ENCODE measurements at places on chromosomes 4 and X. TPM values are rescaled to one million over a fixed set of nuclear protein-coding genes. Genes with fewer than 3 reads are reported as not detected.

GRCh38 chr4:91826186-91826585 lies 477.6 kb upstream of the GRID2 start:
- H3K27ac ChIP-seq = no peak overlapping the region
- H3K36me3 ChIP-seq = peaks cover under 1% of the 10 kb centered on the region
- DNase-seq = no peak

The AASDH gene
- 11.4 TPM for total RNA-seq

The ASMT gene
- not detected for total RNA-seq

DNA sequence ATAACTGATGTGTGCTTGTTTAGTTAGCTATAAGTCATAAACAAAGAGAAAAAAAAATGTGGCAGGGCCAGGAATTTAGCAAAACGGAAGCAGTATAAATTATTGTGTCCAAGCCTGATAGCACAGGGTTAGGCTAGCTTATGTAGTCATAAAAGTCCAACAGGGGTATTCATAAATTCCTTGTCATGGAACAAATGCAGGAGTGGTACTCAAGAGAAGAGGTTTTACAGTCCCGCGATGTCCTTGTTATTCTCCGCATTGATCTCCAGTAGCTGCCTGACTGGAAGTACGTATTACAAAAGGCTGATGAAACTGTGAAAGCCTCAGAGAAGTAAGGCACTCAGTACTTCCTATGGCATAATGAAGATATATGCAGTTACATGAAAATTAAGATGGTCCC lies 336.9 kb upstream of the TRAM1L1 start:
- DNase-seq = no peak
- no peak overlapping the region for H3K27ac ChIP-seq
- H3K4me1 ChIP-seq = no peaks in the 10 kb centered on the region
- no peaks in the 10 kb centered on the region for H3K27me3 ChIP-seq

DNA sequence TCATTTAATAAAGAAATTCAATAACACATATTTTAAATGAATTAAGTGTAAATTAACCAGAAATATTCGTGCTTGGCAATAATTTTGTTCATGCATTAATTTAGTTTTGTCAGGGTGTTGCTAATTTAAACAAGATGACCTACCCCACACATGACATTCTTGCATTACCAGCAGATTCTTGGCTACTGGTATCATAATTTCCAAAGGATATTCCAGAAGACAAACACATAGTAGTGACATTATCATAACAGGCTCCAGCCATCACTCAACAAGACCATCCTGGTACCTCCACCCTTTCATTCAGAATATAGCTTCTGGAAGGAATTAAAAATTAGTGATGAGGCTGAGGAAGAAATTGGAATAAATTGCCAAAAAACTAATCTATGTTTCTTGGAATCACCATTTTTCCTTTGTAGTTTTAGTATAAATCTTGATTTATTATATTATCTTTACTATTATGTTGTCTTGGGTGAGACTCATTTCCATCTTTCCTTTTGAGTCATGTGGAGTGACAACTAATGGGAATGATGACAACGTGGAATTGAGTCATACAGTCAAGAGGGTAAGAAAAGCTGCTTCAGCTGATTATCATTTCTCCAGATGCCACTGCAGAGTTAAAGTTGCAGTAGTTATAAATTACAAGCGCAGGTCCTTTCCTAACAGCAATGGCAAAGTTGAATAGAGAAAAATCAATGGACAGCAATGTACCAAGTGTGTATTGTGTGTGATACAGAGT lies 30.9 kb upstream of the HHIP start:
- no peaks in the 10 kb centered on the region for H3K36me3 ChIP-seq
- DNase-seq = no peak
- no peaks in the 10 kb centered on the region for H3K27me3 ChIP-seq
- no peak overlapping the region for H3K27ac ChIP-seq
- no peaks in the 10 kb centered on the region for H3K4me1 ChIP-seq
- no peak overlapping the region for H3K4me3 ChIP-seq

The ANOS1 gene
- total RNA-seq = not detected

- no peak overlapping the region for H3K27ac ChIP-seq
- H3K4me3 ChIP-seq = no peak overlapping the region
- H3K4me1 ChIP-seq = peaks cover 5% of the 10 kb centered on the region
- H3K36me3 ChIP-seq = no peaks in the 10 kb centered on the region
Observed at GRCh38 chr4:74541667-74542066, 96.7 kb downstream of the AREG start.

DNA sequence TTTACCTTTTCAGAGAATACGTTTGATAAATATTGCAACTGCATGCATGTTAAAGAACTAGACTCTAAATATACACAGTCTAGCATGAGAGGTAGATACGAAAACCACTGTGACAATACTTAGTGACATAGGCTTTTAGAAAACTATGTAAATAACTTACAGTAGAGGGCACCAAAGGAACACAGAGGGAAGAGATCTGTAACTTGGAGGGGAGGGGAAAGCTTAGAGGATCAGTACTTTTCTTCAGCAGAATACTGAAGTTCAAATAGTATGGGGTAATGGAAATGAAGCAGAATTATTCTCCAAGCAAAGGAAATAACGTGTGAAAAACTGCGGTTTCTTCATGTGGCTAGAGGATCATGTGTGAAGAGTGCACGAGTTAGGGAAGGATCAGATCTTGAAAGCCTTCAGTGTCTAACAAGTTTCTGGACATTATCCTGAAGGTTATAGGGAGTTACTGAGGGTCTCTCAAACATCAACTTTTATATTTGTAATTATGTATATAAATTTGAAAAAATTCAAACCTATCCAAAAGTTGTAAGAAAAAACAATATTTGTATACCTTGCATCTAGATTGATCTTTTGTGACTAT lies 264.3 kb downstream of the NPFFR2 start:
- no peak overlapping the region for H3K4me3 ChIP-seq
- H3K4me1 ChIP-seq = peaks cover 2% of the 10 kb centered on the region
- DNase-seq = no peak

DNA sequence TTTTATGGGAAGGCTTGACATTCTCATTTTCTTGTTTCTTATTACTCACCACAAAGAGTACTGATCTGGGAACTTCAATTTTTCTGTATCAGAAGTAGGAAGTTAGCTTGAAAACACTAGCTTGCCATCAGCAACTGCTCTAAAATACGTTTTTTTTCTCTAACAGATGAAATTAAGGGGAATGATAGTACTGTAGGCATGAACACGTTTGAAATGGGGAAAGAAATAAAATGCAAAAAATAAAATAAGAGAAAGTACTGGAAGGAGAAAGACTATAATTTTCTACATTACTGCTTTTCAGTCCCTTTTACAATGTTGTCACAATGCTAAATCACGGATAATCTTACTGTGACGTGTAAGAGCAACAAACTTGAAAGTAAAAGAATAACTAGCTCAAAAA lies 1.5 kb downstream of the RADX start:
- H3K27ac ChIP-seq = no peak overlapping the region
- no peaks in the 10 kb centered on the region for H3K36me3 ChIP-seq
- peak overlapping the region; percentile 91 for H3K4me3 ChIP-seq
- no peaks in the 10 kb centered on the region for H3K27me3 ChIP-seq
- peaks cover 13% of the 10 kb centered on the region for H3K4me1 ChIP-seq

DNA sequence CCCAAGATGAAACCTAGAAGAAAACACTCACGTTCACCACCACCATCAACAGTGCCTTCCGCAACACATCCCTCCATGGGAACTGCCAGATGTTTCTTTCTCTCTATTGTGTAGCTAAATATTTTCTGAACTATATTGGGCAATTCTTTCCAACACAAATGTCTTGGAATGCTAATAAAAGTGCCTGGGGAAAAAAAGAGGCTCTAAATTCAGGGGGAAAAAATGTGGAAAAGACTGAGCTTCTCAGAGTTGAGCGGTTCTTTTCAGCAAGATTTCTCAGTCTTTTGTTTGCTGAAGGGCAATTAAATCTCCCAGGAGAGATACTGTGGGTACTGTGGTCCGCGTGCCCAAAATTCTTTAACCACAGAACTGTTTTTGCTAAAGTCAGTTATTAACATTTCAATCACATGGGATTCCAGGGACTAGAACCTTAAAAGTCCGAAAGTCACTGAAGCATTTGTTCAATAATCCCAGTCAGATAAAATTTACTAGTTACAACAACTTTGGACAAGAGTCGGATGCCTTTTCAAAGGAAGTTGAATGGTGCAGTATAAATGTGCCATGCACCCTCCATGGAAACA lies 51.9 kb upstream of the DHRSX start:
- no peak overlapping the region for H3K4me3 ChIP-seq
- H3K27ac ChIP-seq = no peak overlapping the region
- peaks cover 12% of the 10 kb centered on the region for H3K27me3 ChIP-seq
- no peak for DNase-seq
- no peaks in the 10 kb centered on the region for H3K4me1 ChIP-seq

The SOWAHB gene
- total RNA-seq = not detected

DNA sequence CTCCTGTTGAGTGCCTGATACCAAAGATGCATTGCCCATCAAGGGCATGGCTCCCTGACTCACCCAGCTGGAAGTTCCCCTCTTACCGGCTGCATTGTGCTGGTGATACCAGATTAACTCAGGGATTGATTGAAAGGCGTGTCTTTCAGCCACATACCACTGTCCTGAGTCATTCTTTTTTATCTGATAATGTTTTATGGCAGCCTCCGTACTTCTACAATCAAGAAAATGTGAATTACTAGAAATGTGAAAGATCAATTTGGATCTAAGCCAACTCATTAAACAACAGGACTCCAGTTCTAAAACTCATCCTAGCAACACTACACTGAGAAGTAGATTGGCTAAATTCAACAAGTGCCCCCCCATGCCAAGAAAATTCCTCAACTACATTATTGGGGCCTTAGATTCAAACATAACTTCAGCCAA lies 40.0 kb downstream of the TXK start:
- no peaks in the 10 kb centered on the region for H3K27me3 ChIP-seq
- peaks cover 14% of the 10 kb centered on the region for H3K36me3 ChIP-seq
- H3K27ac ChIP-seq = peak overlapping the region; percentile 59
- peak; percentile 28 for DNase-seq

The LANCL3 gene
- 0.04 TPM for total RNA-seq

- no peak overlapping the region for H3K4me3 ChIP-seq
- H3K27me3 ChIP-seq = no peaks in the 10 kb centered on the region
Observed at GRCh38 chr4:140109737-140110136, 44.2 kb downstream of the MAML3 start.

The PIN4 gene
- 6.3 TPM for total RNA-seq

- no peak overlapping the region for H3K27ac ChIP-seq
- no peaks in the 10 kb centered on the region for H3K4me1 ChIP-seq
- H3K4me3 ChIP-seq = no peak overlapping the region
- no peaks in the 10 kb centered on the region for H3K27me3 ChIP-seq
- DNase-seq = no peak
Observed at GRCh38 chrX:67351411-67351810, 192.4 kb upstream of the AR start.

The CXCL11 gene
- 0.30 TPM for total RNA-seq

The RS1 gene
- not detected for total RNA-seq

GRCh38 chrX:1577845-1578244 lies 13.6 kb upstream of the AKAP17A start:
- no peak overlapping the region for H3K27ac ChIP-seq
- no peak overlapping the region for H3K4me3 ChIP-seq
- H3K27me3 ChIP-seq = no peaks in the 10 kb centered on the region
- H3K36me3 ChIP-seq = no peaks in the 10 kb centered on the region

GRCh38 chr4:143025081-143025704 lies 159.5 kb upstream of the USP38 start:
- H3K4me1 ChIP-seq = no peaks in the 10 kb centered on the region
- H3K4me3 ChIP-seq = no peak overlapping the region

The MGAT4D gene
- not detected for total RNA-seq

- no peak for DNase-seq
- no peak overlapping the region for H3K4me3 ChIP-seq
- H3K27ac ChIP-seq = no peak overlapping the region
- no peaks in the 10 kb centered on the region for H3K27me3 ChIP-seq
- peaks cover 4% of the 10 kb centered on the region for H3K4me1 ChIP-seq
Observed at GRCh38 chrX:110178179-110178865, 139.6 kb downstream of the AMMECR1 start.

GRCh38 chrX:47283015-47283771 lies 50.4 kb downstream of the USP11 start:
- DNase-seq = no peak
- H3K4me3 ChIP-seq = no peak overlapping the region
- H3K27ac ChIP-seq = no peak overlapping the region
- H3K36me3 ChIP-seq = no peaks in the 10 kb centered on the region
- H3K27me3 ChIP-seq = no peaks in the 10 kb centered on the region

- peaks cover 15% of the 10 kb centered on the region for H3K36me3 ChIP-seq
- H3K27ac ChIP-seq = peak overlapping the region; percentile 95
- peaks cover 29% of the 10 kb centered on the region for H3K4me1 ChIP-seq
- no peaks in the 10 kb centered on the region for H3K27me3 ChIP-seq
- DNase-seq = no peak
Observed at GRCh38 chrX:46703980-46704379, 54.9 kb downstream of the SLC9A7 start.

GRCh38 chr4:4430492-4431195 lies 43.7 kb downstream of the NSG1 start:
- peaks cover 2% of the 10 kb centered on the region for H3K36me3 ChIP-seq
- no peak overlapping the region for H3K27ac ChIP-seq
- H3K4me3 ChIP-seq = no peak overlapping the region
- H3K27me3 ChIP-seq = no peaks in the 10 kb centered on the region
- DNase-seq = peak; percentile 53

The SH2D1A gene
- total RNA-seq = 67.1 TPM

- H3K27ac ChIP-seq = no peak overlapping the region
- no peak for DNase-seq
- peaks cover 4% of the 10 kb centered on the region for H3K4me1 ChIP-seq
- no peaks in the 10 kb centered on the region for H3K27me3 ChIP-seq
- no peak overlapping the region for H3K4me3 ChIP-seq
Observed at GRCh38 chr4:48247142-48247877, 22.3 kb downstream of the TEC start.

The ARL13A gene
- not detected for total RNA-seq

- no peaks in the 10 kb centered on the region for H3K36me3 ChIP-seq
- H3K4me1 ChIP-seq = no peaks in the 10 kb centered on the region
- no peak overlapping the region for H3K4me3 ChIP-seq
- DNase-seq = no peak
- H3K27me3 ChIP-seq = no peaks in the 10 kb centered on the region
Observed at GRCh38 chrX:32745323-32745722, 466.0 kb downstream of the DMD start.

DNA sequence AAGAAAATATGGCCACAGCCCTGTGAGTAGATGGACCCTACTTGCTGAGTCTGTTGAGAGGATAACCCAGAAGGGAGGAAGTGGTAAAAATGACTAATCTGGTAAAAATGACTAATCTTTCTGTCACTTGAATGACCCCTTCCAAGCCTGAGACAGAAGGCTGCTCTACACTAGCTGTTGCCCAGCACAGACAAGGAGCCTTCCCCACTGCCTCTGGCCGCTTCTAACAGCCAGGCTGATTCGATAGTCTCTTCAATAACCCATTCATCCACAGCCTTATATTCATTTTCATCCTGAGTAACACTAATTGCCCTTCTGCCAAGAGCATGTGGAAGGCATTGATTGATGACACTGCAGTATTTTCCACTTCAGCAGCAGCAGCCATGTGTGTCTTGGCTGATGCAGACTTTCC lies 18.4 kb downstream of the MAGEB17 start:
- H3K4me3 ChIP-seq = no peak overlapping the region
- no peak overlapping the region for H3K27ac ChIP-seq
- DNase-seq = no peak

- peak overlapping the region; percentile 97 for H3K27ac ChIP-seq
- peak; percentile 44 for DNase-seq
- H3K4me3 ChIP-seq = peak overlapping the region; percentile 85
- peaks cover 11% of the 10 kb centered on the region for H3K36me3 ChIP-seq
- peaks cover 40% of the 10 kb centered on the region for H3K4me1 ChIP-seq
Observed at GRCh38 chrX:53716328-53717088, 30.0 kb upstream of the HUWE1 start.
